Gastroesophageal sphincter (tissue), 4 donors: ENCODE measurements at places on chromosomes 7 and 10. TPM values are rescaled to one million over a fixed set of nuclear protein-coding genes. Genes with fewer than 3 reads are reported as not detected.

The EPO gene
- not detected for total RNA-seq

The ATOH7 gene
- not detected for total RNA-seq

The SAMD9L gene
- 6.7 TPM for total RNA-seq

The VIPR2 gene
- total RNA-seq, result 19.4 TPM

The CTAGE4 gene
- total RNA-seq, result not detected

The SLC25A40 gene
- 10.6 TPM for total RNA-seq

The RAPGEF5 gene
- 24.2 TPM for total RNA-seq

The CACNB2 gene
- total RNA-seq, result 116 TPM

The MUC3A gene
- total RNA-seq, result not detected

The ARL4A gene
- total RNA-seq, result 53.0 TPM

The CDNF gene
- 6.7 TPM for total RNA-seq

The GAD2 gene
- not detected for total RNA-seq

The HTR7 gene
- total RNA-seq, result 7.9 TPM

The SPDYE5 gene
- total RNA-seq, result not detected

The FAM25G gene
- not detected for total RNA-seq

The TMEM236 gene
- 0.16 TPM for total RNA-seq

The UCMA gene
- not detected for total RNA-seq

The HABP2 gene
- total RNA-seq, result not detected

The OR9A2 gene
- total RNA-seq, result not detected

The OPN4 gene
- total RNA-seq, result not detected

The A1CF gene
- total RNA-seq, result not detected

The KCTD7 gene
- 18.6 TPM for total RNA-seq

The ASZ1 gene
- not detected for total RNA-seq

The SNCG gene
- 24.1 TPM for total RNA-seq

The PAX4 gene
- total RNA-seq, result not detected

The PDZD7 gene
- total RNA-seq, result 0.31 TPM

The GNG11 gene
- total RNA-seq, result 14.2 TPM

The ANXA8L1 gene
- 1.7 TPM for total RNA-seq

The HECW1 gene
- total RNA-seq, result not detected
